ENCODE measurements at places on chromosomes 2 and 18.

- DNase-seq, result no peak
These were observed 130.3 kb upstream of the RAB12 start for GRCh38 chr18:8478968-8479370.

DNA sequence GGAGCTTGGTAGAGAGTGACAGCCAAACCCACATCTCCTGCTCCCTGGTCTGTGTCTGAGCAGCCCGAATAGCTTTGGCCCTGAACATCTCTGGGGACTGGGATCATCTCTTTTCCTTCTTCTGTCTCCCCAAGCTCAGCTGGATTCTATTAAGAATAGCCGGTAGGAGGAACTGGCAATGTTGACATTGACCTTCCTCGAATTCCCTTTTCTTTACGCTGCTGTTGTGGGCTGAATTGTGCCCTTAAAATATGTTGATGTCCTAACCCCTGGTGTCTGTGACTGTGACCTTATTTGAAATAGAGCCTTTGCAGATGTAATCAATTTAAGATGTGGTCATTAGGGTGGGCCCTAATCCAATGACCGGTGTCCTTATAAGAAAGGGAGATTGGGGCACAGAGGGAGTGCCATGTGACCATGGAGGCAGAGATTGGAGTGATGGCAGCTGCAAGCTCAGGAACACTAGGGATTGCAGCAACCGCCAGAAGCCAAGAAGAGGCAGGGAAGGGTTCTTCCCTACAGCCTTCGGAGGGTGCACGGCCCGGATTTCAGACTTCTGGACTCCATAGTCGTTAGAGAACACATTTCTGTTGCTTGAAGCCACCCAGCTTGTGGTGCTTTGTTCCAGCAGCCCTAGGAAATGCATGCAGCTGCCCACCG, 5.8 kb upstream of the SFTPB start:
- DNase-seq, result no peak

DNA sequence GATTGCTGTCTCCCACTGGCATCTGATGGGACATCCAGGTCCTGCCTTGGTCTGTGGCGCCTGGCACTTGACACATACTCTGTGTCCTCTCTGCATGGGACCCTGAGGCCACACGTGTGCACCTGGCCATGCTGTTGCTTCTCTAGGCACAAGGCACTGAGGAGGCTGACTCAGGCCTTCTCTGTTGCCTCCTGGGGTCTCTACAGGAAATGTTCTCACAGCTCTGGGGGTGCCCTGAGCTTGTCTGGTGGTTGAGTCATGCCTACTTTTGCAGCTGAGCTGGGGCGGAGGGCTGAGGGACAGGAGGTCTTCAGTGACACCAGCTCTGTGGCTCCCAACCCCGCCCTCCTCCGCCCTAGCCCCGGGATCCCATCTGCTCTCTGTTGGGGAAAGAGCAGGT, 207.0 kb upstream of the HS6ST1 start:
- no peak for DNase-seq

DNA sequence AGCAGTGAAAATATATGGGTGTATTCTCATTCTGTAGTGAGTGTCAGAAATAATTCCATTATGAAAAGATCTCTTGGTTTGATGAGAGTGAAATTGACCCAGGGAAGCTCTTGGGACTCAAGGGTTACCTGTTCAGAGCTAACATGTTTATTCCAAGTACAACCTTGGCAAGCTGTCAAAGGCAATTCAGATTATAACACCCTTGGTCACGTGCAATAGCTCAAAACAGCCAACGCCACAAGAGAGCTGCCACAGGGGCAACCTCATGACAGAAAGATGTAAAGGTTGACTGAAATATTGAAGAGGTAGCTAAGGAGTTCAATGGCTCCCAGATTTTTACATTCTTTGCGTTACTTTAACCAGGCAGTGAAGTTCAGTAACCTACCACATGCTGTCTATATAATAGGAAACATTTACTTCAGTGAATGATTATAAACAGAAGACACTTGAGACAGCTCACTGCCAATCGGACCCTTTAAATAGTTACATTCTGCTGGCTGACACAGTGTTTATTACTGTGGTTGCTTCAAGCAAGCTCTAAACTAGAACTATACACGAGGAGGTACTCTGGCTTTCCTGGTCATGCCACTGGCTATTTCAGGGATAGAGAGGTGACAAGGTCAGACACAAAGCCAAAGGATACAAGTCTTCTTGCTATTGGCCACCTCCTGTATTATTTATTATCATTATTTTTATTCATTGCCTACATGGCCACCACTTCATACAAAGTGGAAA, 187.3 kb downstream of the PID1 start:
- DNase-seq, result no peak

DNA sequence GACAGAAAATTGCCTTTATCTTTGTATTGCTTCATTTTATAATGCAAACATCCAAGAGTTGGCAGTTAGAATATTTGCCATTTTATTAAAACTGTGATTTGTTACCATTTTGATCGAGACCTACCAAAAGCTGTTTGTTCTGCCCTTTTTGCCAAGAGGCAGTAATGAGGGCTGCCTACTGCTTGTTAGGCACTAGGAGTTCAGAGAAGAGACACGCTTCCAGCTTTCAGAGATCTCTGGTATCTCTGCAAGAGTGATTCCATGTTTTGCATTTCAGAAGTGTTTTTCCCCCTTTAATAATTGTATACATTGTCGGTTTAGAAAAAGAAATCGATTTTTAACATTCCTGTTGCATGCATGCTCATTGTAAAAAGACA, 628 bp downstream of the MRPL30 start:
- no peak for DNase-seq

- peak; percentile 55 for DNase-seq
These were observed 97.2 kb upstream of the ZCCHC2 start for GRCh38 chr18:62425465-62426190.
